ENCODE measurements at places on chromosomes 16 and 17.
A peak's percentile ranks its signal among the peaks of the same experiment; 100 is the strongest.

DNA sequence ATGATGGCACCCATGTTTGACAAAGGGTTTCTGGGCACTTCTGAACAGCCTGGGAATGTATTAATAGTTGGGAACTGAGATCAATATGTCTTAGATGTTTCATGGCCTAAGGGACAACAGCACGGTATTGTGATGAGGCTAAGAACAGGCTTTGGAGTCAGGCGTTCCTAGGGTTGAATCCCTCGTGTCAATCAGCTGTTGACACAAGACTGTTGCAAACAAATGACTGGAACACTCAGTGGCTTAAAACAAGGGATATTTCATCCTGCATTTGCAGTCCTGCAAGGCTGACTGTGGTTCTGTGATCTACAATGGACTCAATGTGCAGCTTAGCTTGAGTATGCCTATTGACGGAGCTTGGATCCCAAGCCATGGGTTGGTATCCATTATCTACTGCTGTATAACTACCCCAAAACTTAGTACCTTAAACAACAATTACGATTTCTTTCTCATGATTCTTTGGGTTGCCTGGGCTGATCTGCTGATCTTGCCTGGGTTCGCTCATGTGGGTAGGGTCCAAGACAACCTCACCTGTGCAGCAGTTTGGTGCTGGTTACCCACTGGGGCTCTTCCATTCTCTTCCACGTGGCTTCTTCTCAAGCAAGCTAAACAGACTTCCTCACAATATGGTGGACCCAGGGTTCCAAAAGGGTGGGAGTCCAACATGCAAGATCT is 472.4 kb downstream of the SLC39A11 start:
- DNase-seq: no peak

GRCh38 chr17:78724999-78725398 is 57.1 kb downstream of the CYTH1 start:
- DNase-seq: no peak

- DNase-seq: no peak
Measured at GRCh38 chr17:68834328-68834836, 120.8 kb downstream of the ABCA8 start.

DNA sequence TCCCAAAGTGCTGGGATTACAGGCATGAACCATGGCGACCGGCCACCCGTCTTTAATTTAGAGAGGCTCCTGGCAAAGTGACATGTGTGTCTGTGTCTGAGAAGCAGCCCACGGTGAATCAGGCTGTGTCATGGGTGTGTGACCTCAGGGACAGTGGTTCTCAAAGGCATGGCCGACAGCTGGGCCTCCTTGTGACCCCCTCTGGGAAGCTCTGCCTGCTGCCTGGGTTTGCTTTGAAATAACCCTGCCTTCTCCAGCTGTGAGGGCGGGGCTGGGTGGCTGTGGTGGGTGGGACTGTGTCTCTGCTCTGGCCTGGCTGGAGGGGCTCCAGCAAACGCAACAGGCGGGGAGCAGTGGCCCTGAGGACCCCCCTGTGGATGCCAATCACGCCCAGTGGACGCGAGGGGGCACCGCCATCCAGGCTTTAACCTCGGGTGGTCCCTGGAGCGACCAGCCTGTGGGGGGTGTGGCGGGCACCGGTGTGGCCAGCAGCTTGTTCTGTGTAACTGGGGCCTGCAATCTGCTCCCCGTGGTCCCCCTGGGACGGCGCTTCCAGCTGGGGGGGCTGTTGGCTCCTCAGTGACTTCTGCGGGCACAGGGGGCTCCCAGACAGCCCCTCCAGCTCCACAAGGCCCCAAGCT is 8.8 kb upstream of the APRT start:
- DNase-seq: no peak

DNA sequence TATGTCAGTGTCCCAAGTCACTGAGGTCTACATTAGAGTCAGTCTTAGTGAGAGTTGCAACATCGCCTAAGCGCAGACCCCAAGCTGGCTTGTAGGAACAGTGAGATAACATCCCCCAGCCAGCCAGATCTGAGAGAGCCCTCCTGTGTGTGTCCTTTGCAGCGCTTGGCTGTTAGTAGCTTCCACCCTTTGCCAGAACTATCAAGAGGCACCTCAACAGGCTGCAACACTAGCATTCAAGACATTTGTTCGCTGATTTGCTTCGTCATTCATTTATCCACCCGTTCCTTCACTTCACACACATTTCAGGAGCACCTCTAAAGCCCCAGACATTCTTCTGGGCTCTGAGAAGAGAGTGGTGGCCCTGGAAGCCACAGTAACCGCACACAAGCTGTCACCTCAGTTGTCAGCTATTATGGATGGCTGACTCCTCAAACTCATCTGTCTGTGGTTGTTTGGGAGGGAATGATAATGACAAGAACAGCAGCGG is 289.6 kb downstream of the WWOX start:
- no peak for DNase-seq

DNA sequence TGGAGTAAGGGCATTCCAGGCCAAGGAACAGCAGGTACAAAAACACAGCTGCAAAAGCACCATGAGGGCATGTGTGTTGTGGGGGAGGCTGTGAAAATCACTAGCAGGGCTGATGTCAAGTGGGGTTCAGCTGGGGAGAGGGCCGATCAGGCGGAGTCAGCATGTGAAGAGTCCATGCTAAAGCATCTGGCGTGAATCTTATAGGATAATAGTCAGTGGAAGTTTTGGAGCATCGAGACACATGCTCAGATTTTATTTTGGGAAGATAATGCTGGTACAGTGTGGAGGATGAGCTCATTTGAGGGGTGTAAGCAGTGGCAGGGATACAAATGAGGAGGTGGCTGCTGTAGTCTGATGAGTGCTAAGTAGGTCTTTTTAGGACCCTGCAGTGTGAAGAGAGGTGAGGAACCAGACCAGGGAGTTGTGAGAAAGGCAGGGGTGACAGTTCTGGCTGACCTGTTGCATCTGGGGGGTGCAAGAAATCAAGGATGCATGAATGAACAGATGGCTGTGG is 30.3 kb downstream of the MMD start:
- no peak for DNase-seq

DNA sequence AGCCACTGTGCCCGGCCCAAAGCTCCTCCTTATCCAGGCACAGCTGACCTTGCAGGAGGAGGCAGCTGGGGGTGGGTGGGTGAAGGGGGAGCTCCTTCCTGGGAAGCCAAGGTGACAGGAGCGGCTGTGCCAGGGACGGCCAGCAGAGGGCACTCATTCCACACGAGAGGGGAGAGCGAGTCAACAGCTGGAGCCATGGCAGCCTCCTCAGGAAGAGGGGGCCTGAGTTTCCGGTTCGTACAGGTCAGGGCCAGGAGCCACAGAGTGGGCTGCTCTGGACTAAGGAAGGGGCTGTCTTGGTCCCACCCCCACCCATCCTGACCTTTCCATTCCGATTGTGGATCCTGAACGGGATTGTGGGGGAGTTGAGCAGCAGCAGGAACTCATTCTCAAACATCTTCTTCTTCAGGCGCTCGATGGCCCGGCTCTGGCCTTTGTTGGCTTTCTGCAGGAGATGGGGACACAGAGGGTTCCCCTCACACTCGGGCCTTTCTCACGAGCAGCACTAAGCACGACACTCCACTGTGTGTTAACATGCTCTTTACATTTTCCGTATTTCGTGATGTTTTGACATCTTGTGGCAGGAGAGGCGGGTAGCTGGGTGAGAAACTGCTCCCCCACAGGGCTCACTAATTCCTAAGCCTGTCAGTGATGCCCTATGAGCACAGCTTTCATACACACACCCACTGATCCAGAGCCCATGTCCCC is 61.6 kb downstream of the TIMM22 start:
- peak; percentile 63 for DNase-seq

GRCh38 chr17:48719642-48720265 is 2.6 kb downstream of the PRAC1 start:
- no peak for DNase-seq

GRCh38 chr16:85436636-85437165 is 176.4 kb upstream of the GSE1 start:
- peak; percentile 83 for DNase-seq

GRCh38 chr16:12016291-12016947 is 39.9 kb downstream of the SNX29 start:
- DNase-seq: no peak

- DNase-seq: no peak
Measured at GRCh38 chr16:58507963-58508670, 7.2 kb upstream of the SETD6 start.

- DNase-seq: no peak
Measured at GRCh38 chr16:83810901-83811300, 3.1 kb downstream of the HSBP1 start.

GRCh38 chr17:65022751-65023700 is 33.5 kb downstream of the GNA13 start:
- DNase-seq: no peak

- no peak for DNase-seq
Measured at GRCh38 chr16:87216841-87217275, 100.3 kb downstream of the C16orf95 start.

DNA sequence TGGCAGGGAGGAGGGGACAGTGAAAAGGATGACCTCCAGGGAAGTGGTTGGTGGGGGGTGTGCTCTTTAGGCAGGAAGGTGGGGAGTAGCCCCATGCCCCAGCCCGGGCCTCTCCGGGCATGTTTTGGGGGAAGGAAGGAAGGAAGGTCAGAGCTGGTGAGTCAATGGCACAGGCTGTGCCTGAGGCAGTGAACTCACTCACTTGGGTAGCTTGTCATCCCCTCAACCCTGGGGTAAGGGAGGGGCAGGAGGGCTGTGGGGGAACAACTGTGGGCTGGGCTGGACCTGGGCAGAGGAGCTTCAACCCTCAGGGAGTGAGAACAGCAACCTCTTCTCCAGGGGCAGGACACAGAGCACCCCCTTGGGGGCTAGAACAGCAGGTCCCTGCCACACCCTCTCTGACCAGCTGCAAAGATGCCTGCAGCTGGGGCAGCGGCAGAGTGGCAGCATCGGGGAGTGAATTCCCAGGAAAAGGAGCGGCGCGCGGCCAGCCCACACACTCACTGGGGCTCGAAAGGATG is 6.3 kb downstream of the CSF3 start:
- no peak for DNase-seq
